ENCODE measurements at places on chromosomes 3 and 15. TPM values are rescaled to one million over a fixed set of nuclear protein-coding genes. Genes with fewer than 3 reads are reported as not detected.

- DNase-seq, result no peak
These were observed 50.3 kb downstream of the MED12L start for GRCh38 chr3:151135541-151136337.

Gene TBL1XR1
- 67.3 TPM for total RNA-seq

DNA sequence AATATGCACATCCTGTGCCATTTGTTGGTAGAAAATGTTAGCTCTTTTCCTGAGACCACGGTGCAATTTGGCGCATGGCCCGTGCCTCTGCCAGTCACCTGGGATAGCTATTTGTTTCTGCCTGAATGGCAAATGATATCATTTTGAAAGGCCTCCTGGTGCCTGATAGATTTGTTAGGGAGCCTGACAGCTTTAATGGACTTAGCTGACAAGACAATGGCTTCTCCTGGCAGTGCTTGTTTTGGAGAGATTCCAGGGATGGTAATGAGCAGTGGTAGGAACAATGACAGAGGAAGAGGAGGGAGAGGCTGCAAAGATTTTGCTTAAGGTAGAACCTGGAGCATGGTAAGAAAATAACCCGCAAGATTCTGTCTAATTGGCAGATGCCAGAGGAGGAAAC, 268.5 kb downstream of the CLSTN2 start:
- no peak for DNase-seq

GRCh38 chr3:120524171-120524923, 71.8 kb upstream of the NDUFB4 start:
- DNase-seq, result no peak

GRCh38 chr3:183428447-183429211, at the start of gene MCF2L2:
Gene MCF2L2 (minus strand): TSS chr3:183428619. CDS start chr3:183427977, 642 bp downstream.
- DNase-seq, result no peak

DNA sequence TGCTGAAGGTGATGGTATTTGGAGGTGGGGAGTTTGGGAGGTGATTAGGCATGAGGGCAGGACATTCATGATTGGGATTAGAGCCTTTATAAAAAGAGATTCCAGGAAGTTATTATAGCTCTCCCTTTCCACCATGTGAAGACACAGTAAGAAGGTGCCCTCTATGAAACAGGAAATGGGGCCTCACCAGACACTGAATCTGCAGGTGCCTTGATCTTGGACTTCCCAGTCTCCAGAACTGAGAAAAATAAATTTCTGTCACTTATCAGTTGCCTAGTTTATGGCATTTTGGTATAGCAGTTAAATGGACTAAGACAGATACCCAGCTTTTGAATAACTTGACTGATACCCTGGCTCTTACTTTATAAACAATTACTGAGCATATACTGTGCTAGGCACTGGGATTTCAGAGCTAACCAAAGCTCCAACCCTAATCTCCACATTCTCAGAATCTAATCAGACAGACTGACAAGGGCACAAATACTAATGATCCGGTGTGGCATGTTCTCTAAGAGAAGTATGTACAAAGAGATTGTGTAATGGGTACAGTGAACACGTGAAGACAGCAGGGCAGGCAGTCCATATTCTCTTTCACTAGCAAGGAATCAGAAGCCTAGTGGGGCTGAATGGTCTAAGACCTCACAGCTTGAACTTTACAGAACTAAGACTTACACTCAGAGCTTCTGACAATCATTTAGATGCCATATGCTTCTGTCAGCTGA, 343.1 kb downstream of the WDR72 start:
- no peak for DNase-seq

GRCh38 chr3:170714562-170715535, 129.0 kb upstream of the SLC7A14 start:
- no peak for DNase-seq

Gene LRRK1
- 5.7 TPM for total RNA-seq

Gene CHRM5
- not detected for total RNA-seq

DNA sequence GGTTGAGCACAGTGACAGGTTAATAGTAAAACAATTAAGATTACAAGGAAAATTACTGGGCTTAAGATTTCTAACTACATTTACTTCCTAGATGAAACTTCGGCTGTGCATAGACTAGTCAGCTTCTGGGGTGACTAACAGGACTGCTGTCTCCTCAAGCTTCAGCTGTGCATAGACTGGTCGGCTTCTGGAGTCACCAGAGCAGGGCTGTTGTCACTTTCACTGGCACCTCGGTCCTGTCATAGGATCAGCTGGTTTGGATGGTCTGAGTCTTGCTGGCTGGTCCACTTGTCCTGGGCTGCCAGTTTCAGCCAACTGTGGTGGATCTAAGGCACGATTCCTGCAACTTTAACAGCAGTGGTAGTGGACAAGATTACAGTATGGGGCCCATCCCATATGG, 23.9 kb upstream of the ACAD9 start:
- no peak for DNase-seq

DNA sequence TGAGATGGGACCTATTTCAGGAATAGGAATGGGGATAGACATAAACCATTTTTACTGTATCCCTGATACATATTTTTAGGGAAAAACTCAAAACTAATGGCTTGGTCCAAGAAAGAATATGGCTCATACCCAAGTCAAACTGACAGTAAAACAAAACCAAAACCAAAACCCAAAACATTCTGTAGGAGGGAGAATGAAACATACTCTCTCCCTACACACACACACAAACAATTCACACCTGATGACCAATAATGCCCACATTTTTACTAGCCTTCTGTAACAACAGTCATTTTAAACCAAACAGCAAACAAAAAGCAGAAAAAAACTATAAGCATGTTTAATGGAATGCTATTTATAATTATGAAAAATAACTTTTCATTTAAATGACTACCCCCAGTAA, 74.9 kb downstream of the NBEAL2 start:
- no peak for DNase-seq

DNA sequence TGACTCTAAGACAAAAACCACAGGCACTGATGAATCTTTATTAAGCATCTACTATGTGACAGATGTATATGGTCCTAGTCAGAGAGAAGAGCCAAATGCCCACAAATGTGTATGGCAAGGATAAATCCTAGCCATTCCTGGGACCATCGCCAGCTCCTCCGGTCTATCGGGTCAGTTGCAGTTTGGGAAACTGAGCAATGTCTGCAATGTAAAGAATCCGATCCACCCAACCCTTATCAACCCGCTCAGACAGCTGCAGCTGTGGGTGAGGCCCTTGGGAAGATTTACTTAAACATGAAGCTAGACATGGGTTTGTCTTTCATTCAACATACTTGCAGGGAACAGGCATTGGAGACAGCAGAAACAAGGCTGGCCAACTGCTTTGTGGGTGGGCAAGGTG, 40.5 kb upstream of the CDV3 start:
- no peak for DNase-seq

DNA sequence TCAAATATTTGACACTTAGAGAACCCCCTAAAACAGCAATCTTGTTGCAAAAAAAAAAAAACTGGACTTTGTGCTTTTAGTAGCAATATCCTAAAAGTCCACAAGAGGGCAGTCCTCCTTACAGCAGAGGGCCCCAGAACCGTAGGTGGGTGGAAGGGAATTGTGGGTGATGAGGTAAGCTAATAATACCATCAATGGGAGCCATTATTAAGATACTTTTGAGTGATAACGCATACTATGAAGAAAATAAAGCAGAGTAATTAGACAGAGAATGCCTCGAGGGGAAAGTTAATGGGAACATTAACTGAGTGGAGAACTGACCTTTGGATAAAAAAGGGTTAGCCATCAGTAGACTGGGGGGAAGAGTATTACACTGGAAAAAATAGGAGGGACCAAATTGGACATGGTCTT, 229.9 kb downstream of the THRB start:
- no peak for DNase-seq

- no peak for DNase-seq
These were observed 147.1 kb upstream of the LPP start for GRCh38 chr3:188006726-188007393.

- DNase-seq, result no peak
These were observed 1.6 kb downstream of the PHGR1 start for GRCh38 chr15:40352281-40352901.

DNA sequence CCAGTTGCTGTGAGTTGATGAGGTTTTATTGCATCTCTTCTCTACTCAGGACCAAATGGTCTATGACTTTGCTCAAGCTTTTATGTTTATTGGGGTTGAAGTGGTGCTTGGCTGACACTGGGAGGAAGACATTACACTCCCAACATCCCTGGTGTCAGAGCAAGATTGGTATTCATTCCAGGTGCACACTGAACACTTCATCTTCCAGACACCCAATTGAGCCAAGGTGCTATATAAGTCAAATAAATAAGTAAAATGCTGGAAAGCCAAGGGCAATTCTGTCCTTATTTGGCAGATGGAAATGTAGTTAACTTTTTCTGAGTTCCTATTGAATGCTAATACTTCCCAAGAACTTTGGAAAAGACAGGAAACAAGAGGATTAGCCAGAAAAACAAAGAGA, 53.2 kb upstream of the CDV3 start:
- no peak for DNase-seq

Gene DCP1A
- 17.4 TPM for total RNA-seq

DNA sequence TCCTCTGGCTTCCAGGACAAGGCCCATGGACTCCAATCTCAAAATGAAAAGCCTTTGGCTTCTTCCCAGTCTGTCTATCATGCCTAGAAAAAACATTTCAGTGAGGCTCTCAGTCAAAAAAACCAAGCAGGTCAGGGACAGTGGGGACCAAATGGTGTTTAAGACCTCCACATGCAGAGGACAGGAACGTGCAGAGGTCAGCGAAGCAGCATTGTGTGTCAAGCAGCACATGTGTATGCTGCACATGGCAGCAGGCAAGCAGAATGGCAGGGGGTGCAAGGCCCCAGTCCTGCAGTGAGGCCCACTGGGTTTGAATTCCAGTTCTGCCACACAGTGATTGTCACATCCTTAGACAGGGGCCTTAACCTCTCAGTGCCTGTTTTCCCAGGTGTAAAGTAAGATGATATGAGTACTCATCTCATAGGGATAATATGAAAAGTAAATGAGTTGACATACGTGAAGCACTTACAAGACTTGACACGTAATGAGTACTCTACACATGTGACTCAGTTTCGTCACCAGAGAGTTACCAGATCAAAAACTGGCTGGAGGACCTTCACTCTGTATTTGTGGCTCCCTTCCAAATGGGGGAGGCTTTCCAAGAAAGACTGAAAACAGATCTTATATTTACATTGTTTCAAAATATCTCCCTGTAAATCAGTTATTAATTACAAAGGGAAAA, 11.2 kb downstream of the STIMATE start:
- DNase-seq, result no peak

DNA sequence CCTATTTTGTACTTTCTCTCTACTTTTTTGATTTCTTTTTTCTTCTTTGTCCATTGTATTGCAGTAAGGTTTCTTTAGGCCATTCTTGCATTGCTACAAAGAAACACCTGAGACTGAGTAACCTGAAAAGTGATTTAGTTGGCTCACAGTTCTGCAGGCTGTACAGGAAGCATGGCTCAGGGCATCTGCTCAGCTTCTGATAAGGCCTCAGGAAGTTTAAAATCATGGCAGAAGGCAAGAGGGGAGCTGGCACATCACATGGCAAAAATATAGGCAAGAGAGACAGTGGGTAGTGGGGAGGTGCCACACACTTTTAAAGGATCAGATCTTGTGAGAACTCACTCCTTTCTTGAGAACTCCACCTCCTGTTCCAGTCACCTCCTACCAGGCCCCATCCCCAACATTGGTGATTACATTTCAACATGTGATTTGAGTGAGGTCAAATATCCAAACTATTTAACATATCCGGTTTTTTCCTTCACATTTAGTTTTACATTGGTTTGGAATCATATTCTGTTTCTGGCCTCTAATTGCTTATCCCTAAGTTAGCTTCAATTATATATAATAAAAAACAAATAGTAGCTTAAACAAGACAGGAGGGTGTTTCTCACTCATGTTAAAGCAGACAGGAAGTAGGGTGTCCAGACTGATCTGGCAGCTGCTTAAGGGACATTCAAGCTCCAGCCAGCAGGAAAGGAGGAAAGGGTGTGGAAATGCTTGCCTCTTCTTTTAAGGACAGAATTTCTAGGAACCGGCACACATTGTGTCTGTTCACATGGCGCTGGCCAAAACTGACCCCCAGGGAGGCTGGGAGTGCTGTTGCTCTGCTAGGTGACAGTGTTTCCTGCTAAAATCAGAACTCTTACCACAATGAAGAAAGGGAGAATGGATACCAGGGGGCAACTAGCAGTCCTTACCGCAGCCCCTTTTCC, 28.8 kb upstream of the SKOR1 start:
- no peak for DNase-seq

DNA sequence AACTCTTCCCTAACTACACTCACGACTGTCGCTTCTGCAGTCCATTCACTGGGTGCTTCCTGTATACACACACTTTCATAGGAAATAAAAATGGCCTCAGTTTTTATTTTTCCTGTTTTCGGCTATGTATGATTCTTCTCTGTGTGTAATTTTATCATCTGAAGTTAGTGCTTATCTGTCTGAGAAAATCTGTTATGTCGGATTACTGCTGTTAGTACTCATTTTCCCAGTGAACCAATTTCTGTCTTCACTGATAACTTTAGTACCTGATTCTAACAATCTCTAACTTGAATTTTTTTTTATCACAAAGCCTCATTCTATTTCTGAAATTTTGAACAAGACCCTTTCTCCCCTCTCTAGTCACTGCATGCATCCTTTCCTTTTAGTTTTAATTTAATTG, 20.9 kb downstream of the RAB5A start:
- DNase-seq, result no peak

DNA sequence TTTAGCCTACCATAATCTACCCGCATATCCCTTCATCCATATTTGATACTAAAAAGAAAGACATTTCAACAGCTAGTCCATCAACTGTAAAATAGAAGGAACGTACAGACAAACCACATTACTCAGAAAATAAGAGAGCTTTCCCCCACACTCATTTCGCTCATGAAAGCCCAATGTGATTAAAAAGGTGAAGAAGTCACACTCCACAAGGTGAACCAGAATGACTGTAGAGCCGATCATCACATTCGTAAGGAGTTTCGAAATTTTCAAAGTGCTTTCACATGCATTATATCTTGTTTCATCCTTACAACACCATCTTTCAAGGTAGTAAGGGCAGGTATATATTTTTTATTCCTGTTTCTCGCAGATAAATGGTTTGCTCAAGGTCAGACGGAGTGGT, 225.3 kb downstream of the FOXP1 start:
- no peak for DNase-seq

DNA sequence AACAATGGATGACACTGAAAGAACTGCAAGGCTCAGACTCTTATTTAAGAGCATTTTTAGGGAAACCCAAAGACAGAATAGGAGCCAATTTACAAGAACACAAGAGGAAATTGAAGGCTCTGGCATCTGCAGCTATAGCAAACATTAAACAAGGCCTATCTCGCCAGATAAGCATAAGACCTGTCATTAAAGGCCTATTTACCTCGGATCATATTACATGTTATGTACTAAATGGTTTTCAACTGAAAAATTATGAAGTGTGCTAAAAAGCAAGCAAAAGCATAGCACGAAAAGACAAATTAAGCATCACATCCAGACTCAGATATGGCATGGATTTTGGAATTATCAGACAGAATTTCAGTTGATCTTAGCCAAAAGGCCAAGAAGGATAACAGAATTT, 617.1 kb downstream of the SQOR start:
- DNase-seq, result no peak

GRCh38 chr3:3170998-3171397, 8.5 kb downstream of the CRBN start:
- no peak for DNase-seq

- no peak for DNase-seq
These were observed 22.4 kb downstream of the NIPA1 start for GRCh38 chr15:22808761-22809280.

GRCh38 chr15:49135342-49135857, 20.0 kb downstream of the COPS2 start:
- DNase-seq, result no peak

Data from esophagus squamous epithelium (tissue), 5 donors.